HCT116 (cell line): ENCODE measurements at places on chromosomes 1 and 21. TPM values are rescaled to one million over a fixed set of nuclear protein-coding genes. Genes with fewer than 3 reads are reported as not detected.

DNA sequence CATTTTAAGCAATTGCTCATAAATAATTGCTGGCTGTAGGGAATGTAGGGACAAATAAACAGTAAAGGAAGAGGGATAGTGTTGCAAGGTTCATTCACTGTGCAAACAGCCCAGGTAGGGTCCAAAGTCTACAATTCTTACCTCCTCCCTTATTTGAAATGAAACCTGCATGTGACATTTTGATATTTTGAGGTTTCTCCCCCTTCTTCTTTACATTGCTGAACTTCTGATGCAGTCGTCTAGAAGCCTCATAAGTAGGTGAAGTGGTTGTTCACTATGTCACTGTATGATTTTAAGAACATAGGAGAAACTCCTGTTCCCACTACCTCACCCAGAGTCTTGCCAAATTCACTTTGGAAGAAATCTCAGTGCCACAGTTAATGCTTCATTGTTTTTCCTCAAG is 16.1 kb downstream of the F5 start:
- no peak overlapping the region for H3K4me3 ChIP-seq
- no peaks in the 10 kb centered on the region for H3K27me3 ChIP-seq
- no peaks in the 10 kb centered on the region for H3K4me1 ChIP-seq
- H3K36me3 ChIP-seq: no peaks in the 10 kb centered on the region
- H3K27ac ChIP-seq: no peak overlapping the region

- H3K27me3 ChIP-seq: peaks cover 9% of the 10 kb centered on the region
- H3K4me3 ChIP-seq: no peak overlapping the region
- H3K4me1 ChIP-seq: no peaks in the 10 kb centered on the region
Observed at GRCh38 chr1:176843352-176844297, 320.9 kb downstream of the ASTN1 start.

DNA sequence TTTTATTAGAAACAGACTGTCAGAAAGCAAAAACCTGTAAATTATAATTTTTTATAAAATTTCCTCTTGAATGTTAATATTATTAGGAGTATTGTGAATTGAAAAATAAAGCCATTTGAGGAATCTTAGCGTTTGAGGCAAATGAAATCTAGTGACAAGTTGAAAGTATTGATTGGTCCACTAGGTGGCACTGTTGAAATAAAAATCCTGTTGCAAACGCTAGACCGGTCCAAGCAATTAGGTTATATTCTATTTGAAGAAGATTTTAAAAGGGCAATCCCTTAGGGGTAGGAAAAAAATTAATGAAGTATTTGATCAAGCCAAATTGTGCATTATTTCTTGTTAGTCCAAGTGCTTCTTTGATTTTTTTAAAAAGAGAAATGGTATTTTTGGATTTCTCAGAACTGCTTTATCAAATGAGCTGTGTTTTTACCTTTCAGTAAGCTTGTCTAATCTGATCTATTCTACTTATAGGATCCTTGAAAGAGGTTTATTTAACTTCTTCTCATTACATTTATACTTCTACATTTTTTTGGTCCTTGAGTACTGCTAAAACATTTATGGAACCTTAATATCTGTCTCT is 57.7 kb downstream of the ATG4C start:
- no peaks in the 10 kb centered on the region for H3K4me1 ChIP-seq
- no peaks in the 10 kb centered on the region for H3K27me3 ChIP-seq
- no peaks in the 10 kb centered on the region for H3K36me3 ChIP-seq
- no peak overlapping the region for H3K27ac ChIP-seq

- no peak for DNase-seq
- no peak overlapping the region for H3K27ac ChIP-seq
- H3K36me3 ChIP-seq: no peaks in the 10 kb centered on the region
- no peaks in the 10 kb centered on the region for H3K4me1 ChIP-seq
- no peaks in the 10 kb centered on the region for H3K27me3 ChIP-seq
Observed at GRCh38 chr1:167043752-167044488, 46.3 kb downstream of the GPA33 start.

Gene KMO
- not detected for total RNA-seq

Gene KCNC4
- total RNA-seq: 13.0 TPM
